NCI-H69 (cell line): ENCODE measurements at places on chromosomes 2 and 18.

GRCh38 chr2:111715987-111716904, 167.7 kb downstream of the ANAPC1 start:
- DNase-seq, result no peak

- DNase-seq, result no peak
Measured at GRCh38 chr2:231518771-231519170, 11.5 kb downstream of the NMUR1 start.

- DNase-seq, result no peak
Measured at GRCh38 chr2:224832207-224832606, 116.0 kb upstream of the CCDC195 start.

DNA sequence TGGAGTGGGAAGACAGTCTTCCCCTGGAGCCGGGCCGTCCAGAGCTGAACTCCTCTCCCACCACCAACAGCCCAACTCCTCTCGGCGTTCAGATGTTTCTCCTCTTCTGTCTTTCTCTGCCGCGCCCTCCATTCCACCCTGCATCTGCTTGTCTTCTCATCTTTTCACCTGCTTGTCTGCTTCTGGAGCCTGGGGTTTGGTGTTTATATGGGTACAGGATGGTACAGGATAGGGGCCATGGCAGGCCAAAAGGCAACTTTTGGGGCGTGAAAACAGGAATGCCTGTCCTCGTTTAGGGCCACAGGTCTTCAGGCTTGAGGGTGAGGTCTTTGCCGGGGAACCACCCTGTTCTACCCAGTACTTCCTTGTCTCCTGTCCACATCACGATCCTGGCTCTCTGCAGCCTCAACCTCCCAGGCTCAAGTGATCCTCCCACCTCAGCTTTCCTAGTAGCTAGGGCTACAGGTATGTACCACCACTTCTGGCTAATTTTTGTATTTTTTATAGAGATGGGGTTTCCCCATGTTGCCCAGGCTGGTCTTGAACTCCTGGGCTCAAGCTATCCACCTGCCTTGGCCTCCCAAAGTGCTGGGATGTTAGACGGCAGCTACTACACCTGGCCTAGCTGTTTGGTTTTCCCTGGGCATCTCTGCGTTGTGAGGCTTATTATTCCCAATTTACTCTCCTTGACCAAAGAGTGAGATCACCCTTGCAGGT, 60.8 kb upstream of the REL start:
- no peak for DNase-seq

GRCh38 chr18:48534364-48534763, 4.5 kb upstream of the CTIF start:
- DNase-seq, result no peak

- DNase-seq, result no peak
Measured at GRCh38 chr2:96153991-96154431, 8.8 kb upstream of the DUSP2 start.

DNA sequence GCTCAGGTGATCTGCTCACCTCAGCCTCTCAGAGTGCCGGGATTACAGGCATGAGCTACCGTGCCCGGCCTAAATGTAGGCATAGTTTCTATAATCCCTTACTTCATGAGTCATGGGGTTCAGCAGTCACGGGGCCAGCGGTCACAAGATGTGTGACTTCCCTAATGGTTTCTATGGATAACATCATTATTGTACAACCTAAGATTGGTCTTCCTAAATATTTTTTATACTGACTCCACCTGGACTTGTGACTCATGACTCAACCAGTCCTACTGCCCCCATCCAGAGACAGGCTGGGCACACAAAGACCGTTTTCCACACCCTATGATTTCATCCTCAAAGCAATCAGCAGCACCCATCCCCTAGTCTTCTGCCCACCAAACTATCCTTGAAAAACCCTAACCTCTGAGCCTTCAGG, 15.9 kb downstream of the FAM210A start:
- DNase-seq, result no peak

GRCh38 chr2:65548576-65549256, 116.3 kb upstream of the SPRED2 start:
- DNase-seq, result no peak

- DNase-seq, result no peak
Measured at GRCh38 chr2:10240161-10240681, 62.5 kb upstream of the HPCAL1 start.

GRCh38 chr2:151657667-151658076, 76.6 kb downstream of the NEB start:
- DNase-seq, result no peak

DNA sequence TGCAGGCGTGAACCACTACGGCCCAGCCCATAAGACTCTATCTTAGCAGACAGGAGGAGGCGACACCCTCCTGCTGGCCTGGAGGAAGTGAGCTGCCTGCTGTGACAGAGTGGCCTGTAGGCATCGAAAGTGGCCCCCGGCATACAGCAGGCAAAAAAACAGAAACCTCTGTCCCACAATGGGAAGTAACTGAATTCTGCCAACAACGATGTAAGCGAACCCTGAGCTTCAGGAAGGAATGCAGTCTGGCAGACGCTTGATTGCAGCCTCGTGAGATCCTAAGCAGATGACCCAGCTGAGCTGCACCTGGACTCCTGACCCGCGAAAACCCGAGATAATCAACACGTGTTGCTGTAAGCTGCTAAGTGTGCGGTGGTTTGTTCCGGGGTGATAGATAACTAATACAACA, 13.6 kb downstream of the MRO start:
- DNase-seq, result no peak

DNA sequence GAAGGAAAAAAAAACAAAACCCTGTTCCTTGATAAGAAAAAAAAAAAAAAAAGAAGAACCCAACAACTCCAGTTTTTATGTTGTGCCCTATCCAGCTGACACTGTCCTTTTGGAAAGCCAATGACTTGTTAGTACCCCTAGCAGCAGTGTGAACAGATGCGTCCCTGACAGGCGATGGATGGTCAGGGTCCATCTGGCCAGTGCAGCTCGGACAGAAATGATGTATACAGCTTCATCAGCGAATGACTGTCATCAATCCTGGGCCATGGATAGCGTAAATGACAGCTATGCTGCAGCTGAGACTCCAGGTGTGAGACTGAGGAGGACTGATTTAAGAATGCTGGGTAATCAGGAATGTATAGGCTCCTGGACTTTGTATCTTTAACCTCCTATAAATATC, 318.8 kb upstream of the FIGN start:
- DNase-seq, result no peak

DNA sequence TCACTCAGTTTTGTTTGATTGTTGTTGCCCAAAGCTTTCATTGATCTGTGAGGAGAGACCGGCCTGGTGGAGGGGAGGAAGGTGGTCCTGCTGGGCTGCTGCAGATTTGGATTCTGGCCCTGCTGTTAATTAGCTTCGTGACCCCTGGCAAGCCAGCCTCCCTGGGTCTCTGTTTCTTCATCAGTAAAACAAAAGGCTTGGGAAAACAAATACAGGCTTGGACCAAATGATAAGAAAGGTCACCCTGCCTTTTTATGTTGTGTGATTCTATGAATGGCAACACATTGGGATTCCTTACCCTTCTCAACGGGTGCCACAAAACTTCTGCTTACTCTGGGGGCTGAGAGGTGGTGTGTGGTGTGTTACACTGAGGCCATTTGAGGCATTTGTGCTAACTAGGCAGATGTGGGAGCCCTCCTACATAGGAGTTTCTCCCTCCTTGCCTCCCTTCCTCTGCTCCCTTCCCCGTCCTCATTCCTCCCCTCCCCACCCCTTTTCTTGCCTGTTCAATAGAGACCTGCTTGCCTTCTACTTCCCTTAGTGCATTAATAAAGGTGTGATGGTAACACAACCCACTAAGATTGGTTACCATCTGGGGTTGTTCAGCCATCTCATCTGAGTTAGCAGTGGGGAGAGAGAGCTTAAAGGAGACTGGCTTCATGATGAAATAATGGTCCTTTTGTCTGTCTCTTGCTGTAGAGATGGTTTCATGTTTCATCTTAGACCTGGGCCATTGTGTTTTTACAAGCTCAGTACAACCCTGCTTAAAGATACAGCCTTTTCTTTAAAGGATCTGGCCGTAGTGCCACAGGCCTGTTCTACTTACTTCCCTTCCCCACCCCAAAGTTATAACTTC, 96.2 kb downstream of the TANC1 start:
- DNase-seq, result peak; percentile 60

DNA sequence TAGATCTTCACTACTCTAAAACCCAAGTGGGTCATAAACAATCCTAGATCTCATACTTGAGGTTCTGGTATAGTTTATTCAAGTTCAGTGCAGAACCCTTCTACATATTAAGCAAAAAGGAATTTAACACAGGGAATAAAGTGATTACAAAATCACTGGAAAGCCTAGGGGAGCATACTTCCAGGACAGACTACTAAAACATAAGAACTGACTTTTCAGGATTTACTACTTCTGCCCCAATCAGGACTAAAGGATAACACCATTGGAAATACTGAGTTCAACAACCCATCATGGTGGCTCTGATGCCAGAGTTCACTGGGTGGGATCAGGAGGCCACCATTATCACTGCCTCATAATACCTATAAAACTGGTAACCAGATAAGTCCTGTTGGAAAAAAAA, 123.6 kb downstream of the DNAH7 start:
- DNase-seq, result no peak

DNA sequence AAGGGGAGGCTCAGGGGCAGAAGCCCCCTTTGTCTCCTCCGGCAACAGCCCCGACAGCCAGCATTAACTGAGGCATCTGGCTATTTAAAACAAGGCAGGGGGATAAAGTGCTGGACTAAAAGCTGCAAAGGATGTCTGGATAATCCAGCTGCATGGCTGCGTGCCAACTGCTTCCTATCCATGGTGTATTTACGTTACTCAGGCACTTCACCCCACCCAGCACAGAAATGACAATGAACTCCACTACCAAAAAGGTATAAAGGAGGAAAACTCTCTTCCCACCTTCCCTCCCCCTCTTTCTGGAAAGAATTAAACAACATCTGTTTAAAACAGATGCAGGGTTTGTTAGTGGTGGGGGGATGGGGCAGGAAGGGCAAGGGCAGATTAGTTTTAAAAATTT, 82.5 kb downstream of the SPRED2 start:
- peak; percentile 82 for DNase-seq

DNA sequence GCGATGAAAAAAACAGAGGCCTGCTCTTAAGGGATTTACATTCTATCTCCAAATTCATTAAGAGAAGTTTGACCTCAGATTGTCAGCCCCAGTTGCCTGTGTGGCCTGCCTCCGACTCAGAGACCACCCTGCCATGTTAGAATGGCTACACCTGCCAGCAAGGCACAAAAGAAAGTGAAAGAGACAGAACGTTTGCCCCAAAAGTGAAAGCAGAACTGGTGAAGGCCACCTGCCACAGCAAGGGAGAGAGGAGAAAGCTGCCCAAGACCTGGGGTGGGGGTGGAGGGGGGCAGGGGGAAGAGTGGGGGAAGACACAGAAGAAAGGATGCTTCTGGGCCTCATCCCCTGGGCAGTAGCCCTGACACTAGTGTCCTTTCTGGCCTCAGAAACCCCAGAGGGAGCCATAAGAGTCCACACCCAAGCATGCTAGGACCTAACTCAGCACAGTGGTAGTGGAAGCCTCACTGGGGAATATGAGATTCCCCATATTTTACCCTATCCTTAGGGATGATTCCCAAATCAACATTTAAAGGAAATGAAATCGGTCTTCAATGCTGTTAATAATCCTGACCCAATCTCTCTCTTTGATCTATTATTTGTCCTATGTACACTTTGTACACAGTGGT, 389.7 kb downstream of the TXNL1 start:
- no peak for DNase-seq

DNA sequence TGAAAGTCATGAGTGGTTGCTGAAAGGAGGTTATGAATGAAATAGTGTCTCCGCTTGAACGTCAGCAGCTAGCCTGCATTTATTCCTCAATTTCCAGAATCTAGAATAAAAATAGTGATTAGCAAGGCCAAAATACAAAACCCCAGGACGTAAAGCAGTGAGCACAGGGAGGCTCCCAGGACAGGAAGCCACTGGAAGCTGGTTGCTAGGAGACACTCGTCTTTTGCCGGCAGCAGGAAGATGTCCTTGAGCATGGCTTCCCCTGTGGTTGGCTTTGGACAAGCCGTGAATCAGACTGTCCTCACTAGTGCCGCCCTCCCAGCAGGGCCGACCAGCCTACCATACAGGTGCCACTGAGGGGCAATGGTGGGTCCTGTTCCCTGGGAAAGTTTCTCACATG, 374.4 kb downstream of the MTX2 start:
- DNase-seq, result peak; percentile 85

- peak; percentile 85 for DNase-seq
Measured at GRCh38 chr2:221203856-221204255, 368.2 kb downstream of the EPHA4 start.

GRCh38 chr2:102442967-102443828, 20.2 kb downstream of the IL18RAP start:
- DNase-seq, result no peak

GRCh38 chr2:147223553-147224060, 621.2 kb upstream of the ACVR2A start:
- DNase-seq, result peak; percentile 91

- peak; percentile 47 for DNase-seq
Measured at GRCh38 chr2:222613715-222614331, 42.1 kb downstream of the FARSB start.

DNA sequence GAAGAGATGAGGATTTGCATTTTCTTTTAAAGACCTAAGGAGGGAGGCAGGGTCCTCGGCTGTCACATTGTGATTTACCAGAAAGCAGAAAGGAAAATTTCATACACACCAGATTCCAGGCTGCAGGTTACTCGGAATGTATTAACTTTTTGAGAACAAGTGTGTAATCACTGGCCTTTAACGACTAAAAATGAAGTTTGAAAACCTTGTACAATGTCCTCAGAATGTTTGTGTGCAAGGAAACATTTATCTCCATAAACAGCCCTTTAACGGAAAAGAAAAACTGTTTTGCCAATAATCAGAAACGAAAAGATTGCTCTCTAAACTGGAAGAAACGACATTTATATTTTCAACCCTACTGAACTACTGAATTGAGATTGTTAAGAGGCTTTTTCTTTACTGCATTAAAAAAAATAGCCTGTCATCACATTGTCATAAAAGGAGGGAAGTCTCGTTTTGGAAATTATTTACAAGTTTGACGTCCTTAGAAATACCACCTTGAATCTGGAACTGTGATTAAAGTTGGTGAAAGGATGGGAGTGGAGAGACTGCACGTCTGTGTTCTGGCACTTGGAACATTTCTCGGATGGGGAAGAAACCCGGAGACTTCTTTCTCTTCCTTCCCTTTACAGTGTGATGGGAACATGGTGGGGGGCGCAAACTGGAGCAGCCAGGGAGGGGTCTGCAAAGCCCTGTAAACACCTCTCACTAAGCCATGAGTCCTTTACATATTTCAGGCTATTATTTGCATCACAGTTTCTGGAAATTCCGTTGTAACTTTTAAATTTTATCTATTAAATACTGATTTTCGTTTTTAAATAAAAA, 134.1 kb upstream of the SIX3 start:
- peak; percentile 45 for DNase-seq
